ENCODE measurements at places on chromosomes 3 and 15.

DNA sequence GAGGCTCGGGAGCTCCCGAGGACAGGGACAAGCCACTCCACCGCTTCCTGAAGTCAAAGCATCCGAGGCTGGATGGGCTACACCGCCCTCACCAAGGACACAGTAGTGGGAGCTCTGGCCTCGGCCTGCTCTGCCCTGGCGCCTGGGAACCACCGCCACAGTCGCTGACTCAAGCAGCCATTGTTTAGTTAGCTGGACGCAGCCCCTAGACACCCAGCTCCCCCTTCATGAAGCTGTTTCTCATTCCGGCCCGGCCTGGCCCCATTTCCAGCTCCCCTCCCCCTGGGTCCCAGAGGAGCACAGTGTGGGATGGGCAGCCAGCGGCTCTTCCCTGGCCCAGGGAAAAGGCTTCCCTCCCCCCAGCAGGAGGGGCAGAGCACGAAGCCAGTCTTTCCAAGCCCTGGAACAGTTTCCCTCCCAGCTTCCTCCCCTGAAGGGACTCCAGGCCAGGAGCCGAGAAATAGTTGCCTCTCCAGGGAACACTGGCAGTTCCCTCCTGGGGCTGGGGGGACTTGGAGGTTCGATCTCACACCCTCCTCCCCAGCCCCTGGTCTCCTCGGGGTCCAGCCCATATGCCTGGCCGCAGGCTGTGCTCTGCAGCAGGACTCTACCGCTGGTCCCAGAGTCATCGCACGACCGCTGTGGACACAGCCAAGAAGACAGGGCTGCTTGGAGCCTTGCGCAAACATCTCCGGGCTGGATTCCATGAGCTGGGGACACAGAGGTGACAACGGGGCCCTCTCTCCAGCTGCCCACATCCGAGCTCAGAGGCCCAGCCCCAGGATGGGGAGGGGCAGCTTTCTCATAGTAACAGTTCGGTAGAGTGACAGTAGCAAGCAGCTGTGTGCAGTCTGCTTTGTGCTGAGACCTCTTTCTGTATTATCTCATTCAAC lies 10.0 kb downstream of the PLXND1 start:
- no peak for DNase-seq

DNA sequence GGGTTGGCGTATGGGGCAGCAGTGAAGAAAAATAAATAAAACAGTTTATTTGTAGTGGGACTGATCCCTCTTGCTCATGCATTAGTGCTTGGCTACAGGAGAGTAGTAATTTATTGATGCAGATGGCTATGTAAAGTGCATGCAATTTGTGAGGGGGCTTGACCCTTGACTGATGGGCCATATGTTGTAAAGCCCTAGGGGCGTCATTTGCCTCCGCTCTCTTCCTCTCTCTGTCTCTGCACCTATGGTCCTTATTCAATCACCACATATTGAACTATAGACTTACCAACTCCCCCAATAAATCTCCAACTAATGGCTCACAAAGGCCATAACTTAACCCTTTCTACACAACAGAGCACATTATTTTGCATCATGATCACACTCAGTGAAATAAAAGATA lies 227.7 kb downstream of the ROBO2 start:
- DNase-seq = no peak

GRCh38 chr15:90019611-90020010 lies 18.5 kb downstream of the ZNF710 start:
- no peak for DNase-seq

- DNase-seq = no peak
Measured at GRCh38 chr15:83170474-83171165, 37.0 kb downstream of the HDGFL3 start.
